Cardiac septum (tissue), 1 donor: ENCODE measurements at places on chromosomes 7 and 10. TPM values are rescaled to one million over a fixed set of nuclear protein-coding genes. Genes with fewer than 3 reads are reported as not detected.
A peak's percentile ranks its signal among the peaks of the same experiment; 100 is the strongest.

The NSUN6 gene
- 8.7 TPM for total RNA-seq

DNA sequence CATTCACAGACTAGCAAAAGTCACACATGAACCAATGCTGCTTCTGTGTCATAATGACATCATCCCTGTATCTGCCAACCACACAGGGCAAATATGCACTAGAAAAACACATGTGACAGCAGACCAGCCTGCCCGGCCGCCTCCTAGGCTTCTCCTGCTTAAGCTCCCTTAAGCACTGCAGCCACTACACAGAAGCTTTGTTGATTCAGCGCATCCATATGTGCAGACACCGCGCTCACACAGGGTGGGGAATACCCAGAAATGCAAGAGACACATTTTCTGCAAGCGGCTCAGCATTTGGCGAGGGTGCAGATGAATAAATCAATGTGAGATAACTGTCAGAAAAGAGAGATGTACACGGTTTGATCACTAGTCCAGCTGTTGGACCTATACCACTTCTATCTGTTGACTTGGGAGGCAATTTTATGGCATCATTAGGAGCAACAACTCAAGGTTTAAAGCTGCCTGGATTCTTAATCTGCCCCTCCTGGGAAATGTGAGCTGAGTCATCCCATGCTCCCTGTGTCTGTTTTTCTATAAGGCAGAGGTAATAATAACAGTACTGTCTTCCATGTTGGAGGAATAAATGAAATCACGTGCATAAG, 33.4 kb downstream of the CPXM2 start:
- DNase-seq: no peak

DNA sequence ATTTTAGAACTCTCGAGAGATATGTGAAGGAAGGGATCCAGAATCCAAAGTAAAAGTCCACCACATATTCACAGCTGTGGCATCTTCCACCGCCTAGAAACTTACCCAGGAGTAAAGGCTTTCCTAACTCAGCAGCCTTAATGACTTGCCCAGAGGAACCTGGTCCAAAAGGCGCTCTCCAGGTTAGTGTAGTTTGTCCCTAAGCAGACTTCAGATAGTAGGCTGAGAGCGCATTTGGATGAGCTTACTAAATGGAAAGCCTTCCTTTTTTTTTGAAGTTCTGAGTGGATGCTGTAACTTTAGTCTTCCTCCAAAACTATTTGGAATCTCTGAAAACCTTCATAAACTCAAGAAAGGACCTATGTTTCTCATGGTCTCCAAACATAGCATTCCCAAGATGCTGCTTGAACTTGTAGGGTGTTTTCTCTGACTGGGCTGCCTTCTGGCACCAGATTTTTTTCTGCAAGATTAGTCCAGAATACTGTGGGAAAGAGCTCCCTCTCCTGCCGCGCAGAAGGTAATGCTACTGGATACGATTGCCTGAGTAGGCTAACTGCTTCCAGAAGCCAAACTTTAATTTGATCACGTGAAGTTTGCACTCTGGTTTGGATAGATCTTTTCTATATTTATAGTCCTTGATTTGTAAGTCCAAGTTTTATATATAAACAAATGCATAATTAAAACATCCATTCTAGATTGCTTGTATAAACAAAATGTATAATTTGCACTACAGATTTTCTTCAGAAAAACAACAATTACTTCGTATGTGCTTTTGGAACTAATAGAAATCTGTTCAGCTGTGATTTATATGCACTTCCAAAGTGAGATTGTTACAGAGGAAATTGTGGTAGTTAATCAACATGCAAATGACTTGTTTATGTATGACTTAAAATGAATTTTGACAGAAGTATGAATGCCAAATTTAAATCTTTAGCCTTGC, 19.6 kb upstream of the GPR37 start:
- no peak for DNase-seq

DNA sequence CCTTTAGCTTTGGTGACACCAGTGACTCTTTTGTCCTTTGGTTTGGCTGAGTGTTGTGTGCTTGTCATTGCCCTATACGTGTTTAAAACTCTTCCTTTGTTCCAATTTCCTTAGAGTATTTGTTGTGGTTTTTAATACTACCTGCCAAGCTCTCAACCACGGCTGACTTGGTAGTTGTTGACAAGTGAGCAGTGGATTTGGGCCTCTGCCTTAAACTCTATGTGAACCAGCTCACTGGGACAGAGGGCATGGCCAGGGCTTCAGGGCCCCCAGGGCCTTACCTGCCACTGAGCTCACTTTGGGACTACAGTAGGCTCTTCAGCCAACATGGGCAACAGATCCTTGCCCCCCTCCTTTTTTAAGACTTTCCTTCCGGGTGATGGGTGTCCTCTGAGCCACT, 9.6 kb upstream of the DMBT1 start:
- DNase-seq: no peak

- no peak for DNase-seq
Observed at GRCh38 chr7:141012696-141013344, 1.9 kb downstream of the MRPS33 start.

DNA sequence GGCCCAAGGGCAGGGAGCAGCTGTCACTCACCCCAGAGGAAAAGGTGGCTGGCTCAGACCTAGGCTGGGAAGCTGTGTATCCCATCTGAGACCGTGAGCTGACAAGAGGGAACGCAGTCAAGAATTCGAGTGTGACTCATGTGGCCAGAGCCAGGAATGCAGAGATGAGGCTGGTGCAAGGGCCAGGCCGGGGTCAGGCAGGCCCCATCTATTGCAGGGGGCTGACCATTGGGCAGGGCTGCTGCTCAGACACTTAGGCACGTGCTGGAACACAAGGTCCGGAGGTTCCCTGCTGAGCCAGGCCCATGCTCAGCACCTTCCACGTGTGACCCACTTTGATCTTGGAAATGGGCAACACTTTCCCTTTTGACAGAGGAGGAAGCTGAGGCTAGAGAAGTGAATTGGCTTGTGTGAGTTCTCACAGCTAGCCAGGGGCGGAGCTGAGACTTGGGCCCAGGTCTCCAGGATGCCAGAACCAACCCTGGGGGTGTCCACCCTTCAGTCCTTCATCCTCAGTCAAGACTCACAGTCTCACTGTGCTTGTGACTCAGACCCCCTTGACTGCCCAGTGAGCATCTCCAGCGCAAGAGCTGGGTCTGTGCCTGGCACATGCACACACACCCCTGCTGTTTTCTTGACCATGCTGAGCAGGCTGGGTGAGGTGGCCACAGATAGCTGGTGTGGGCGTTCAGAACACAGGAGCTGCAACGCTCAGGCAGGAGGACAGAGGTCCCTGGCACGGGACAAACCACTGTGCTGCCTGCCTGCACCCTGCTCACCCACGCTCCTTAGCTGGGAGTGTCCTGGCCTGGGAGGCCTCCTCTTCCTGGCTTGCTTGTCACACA, 47.6 kb upstream of the PPIF start:
- no peak for DNase-seq

GRCh38 chr7:69968969-69969556, 370.8 kb downstream of the AUTS2 start:
- DNase-seq: no peak

The ZNF467 gene
- 7.0 TPM for total RNA-seq

DNA sequence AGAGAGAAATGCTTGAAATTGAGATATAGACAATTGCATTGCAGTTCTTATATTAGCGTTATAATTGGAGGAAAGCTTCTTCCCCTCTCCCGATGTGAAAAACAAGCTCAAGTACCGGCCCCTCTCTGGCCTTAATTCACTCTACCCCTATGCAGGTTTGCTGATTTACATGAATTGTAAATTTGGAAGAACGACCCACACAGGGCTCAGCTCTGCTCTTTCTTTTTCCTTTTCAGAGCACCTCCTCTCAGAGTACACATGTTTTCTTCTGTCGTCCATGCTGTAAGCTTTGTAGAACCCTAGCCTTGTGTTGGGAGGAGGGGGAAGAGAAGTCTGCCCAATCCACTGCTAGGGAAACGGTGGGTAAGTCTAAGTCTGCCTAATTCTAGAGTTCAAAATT, 140.8 kb downstream of the IQUB start:
- no peak for DNase-seq

The LRIT1 gene
- not detected for total RNA-seq

- peak; percentile 76 for DNase-seq
Observed at GRCh38 chr10:96043893-96044715, 721 bp downstream of the CCNJ start.

- DNase-seq: no peak
Observed at GRCh38 chr10:58867683-58868082, 308.8 kb upstream of the PHYHIPL start.

The CPN1 gene
- total RNA-seq: not detected

GRCh38 chr10:17109475-17110207, 20.0 kb downstream of the CUBN start:
- DNase-seq: no peak

DNA sequence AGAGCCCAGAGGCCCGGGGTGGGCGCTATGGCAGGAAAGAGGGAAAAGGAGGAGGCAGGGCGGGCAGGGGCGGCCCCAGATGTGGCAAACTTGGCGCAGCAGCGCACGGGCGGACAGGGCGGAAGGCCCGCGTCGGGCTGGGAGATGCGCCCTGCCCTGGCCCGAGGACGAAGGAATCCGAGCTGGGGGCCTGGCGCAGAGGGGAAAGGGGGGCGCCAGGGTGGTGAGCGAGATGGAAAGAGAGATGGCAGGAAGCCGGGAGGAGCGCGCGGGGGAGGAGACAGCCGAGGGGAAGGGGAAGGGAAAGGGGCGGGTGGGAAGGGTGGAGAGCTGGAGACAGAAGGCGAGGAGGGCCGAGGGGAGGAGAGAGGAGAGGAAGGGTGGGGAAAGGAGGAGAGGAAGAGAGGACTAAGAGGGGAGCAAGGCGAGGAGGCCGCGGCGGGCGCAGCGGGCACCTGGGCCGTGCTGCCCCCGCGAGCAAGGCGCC, at the start of gene MARVELD1:
Gene MARVELD1 (plus strand): TSS at position 392 of the 487 bp plus-strand sequence. CDS start 147 bp downstream, outside the sequence.
- no peak for DNase-seq

DNA sequence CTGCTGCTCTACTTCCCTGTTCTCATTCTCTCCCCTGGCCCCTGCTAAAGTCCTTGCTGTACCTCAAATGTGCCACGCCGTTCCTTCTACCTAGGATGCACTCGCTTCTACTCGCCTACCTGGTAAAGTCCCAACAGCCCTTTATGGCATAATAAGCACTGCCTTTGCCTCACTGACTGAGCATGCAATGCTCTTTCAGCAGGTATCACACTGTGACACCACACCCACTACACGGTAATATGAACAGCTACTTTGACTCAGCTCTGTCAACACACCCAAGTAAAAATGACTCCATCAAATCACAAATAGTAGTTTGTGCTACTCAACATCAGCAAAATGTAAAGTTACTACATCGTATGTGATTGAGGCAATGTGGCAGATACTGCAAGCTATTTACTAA, 37.6 kb downstream of the FAM204A start:
- no peak for DNase-seq

DNA sequence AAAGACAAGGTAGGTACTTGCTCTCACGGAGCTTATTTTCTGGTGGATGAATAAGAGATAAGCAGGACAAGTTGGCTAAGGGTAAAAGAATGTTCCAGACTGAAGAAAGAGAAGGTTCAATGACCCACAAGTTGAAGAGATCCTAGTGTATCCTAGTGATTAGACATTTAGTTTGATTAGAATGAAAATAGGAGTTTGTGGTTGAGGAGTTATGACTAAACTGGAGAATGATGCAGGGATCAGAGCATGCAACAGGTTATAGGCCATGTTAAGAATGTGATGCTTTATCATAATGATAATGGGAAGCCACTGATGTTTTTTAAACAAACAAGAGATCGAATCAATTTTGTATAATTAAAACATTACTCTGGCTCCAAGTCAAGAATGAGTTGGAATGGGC, 357.2 kb downstream of the HPSE2 start:
- DNase-seq: no peak

DNA sequence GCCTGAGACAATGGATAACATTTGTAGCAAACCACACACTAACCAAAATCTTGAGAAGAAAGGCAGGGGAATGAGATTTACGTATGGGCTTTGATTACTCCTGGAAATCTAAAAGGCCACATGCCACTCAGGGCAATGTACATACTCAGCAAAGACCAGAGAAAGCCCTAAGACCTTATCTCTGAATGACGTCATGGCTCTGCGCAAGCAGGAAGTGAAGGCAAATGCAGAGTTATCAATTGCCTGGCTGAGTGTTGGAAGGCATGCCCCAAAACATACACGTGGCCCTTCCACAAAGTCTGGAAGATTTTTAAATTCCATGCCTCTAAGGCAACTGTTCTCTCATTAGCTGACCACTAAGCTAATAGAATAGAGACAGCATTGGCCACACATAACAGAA, 90.9 kb upstream of the NRBF2 start:
- no peak for DNase-seq

DNA sequence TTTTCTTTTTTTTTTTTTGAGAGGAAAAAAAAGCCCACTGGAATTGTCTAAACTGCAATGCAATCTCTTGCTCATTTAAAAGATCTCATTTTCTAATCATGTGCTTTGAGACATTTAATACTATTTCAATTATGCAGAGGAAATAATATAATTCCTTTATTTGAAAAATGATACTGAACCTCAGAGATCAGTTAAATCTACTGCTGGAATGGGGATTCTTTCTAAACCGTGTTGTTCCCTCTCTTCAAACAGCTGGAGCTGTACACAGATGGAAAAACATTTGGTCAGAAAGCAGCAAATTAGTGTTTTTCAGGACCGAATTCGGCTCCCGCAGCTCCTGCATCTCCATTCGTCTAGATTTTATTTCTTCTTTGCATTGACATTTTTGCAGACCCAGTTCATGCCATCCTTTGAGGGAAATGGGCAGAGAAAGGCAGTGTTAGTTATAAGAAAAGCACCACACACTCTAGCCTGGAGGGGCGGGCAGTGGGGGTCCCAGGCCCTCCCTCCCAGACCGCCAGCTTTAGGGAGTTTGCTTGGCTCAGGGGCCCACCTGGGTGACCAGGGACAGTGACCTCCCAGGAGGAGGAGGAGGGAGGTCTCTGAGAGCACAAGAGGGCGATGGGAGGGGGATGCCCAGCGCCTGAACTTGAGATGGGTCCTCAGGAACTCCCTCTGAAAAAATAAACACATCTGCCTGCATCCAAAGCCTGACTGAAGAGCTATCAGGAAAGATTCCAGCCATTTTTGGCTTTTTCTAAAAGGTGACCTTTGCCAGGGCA, 32.4 kb downstream of the TRIM8 start:
- DNase-seq: no peak

The AGK gene
- 32.7 TPM for total RNA-seq

The HYAL4 gene
- total RNA-seq: 0.32 TPM

DNA sequence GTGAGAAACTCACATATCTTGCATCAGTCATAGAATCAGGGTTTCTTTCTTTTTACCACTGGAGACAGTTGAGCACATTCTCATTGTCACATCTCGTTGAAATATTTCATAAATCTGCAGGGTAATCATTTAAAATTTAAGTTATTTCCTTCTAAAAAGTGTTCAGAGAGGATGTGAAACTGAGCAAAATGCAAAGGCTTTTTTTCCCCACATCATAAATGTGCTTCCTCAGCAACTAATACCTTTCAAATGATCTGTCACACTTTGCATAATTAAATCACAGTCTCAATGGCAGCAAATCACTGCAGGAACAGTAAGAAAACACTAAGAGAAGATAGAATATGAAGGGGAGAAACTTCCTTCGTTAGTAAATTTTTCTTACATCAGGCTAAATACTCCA, 187.5 kb downstream of the EVX1 start:
- no peak for DNase-seq

The LRRN3 gene
- 0.40 TPM for total RNA-seq
